ENCODE measurements at places on chromosomes 5 and 9.

DNA sequence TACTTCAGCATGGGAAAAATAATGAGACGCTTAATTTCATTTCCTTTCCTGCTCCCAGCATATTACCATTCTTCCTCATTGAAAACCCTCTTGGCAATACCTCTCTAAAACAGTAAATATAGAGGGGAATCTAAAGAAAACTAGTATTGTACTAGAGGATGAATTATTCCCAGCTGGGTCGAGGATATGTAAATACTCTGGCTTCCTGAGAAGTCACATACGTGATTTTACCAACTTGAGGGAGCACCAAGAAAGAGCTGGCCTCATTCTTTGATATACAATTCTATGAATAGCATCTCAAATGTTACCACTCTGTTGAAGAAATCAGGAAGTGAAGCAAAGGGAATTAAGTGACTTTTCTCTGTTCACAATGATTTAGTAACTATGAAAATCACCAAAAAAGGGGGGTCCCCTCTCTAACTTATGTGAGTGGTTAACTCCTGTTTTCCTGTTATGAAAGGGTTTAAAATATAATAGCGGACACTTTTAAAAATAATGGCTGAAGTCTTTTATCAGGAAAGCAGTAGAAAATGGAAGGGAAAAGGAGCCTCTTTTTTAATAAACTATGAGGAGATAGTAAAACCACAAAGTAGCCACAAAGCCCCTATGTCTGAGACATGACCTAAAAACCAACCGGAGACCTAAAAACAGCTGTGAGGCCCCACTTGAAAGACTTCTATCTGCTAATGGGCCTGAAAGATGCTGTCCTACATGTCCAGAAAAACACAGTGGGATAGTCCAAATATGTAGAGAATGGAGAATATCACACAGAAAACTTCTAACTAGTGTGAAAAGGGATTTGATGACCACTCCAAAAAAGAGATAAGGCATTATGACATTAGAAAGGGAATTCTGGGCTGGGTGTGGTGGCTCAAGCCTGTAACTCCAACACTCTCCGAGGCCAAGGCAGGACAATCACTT lies 42.6 kb downstream of the LPAR1 start:
- no peak for DNase-seq

DNA sequence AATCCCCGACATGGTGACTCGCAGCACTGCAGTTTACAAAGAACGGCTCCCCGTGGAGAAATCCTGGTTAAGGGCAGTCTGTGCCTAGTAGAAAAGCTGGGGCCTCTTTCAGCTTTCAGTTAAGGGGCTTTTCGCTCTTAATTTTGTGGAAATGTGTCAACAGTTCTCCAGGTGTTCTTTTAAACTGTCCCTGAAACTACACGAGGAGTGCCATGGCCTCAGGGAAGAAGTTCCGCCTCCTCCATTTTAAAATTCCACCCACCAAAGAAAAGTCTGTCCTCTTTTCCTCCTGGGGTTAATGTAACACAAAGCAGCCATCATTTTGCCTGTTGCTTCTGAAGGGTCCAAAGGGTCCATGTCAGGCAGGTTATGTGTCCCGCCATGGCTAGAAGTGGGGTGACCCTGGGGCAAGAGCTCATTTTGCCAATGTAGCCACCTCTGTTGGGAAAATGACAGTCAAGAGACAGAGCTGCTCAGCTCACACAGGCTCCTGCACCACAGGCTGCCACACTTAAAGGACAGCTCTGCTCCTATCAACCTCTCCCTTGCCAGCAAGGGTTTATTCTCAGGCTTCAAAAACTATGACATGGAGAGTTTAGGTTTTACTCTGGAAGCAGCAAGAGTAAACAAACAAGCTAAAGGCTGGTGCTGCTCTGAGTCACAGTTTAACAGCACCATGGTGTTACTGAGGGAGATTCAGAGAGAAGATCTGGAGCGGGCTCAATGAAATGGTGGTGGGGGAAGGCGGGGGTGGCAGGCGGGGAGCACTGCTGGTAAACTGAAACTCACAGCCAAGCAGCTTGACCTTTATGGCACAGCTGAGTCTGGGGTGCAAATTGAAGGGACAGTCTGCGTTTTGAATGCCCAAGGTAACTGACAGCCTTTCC lies 3.2 kb downstream of the WHRN start:
- no peak for DNase-seq

GRCh38 chr5:122237906-122238305 lies 74.1 kb upstream of the SNCAIP start:
- DNase-seq, result no peak

DNA sequence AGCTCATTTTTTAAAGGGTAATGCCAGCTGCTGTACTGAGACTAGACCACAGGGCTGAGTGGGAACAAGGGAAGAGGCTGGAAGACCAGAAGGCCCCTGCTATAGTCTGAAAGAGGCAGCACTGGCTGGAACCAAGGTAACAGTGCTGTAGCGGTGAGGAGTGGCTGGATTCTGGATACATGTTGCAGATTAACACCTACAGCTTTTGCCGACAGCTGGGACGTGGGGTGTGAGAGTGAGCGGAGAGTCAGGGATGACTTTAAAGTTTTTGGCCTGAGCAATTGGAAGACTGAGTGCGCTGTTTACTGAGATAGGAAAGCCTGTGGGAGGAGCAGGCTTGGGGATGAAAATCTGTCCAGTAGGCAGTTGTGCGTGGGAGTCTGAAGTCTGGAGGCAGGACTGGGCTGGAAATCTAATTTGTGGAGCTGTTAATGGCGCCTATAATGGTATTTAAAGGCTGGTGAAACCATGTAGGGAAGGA lies 26.5 kb downstream of the AQP7 start:
- DNase-seq, result no peak

GRCh38 chr5:159817262-159818029 lies 98.8 kb upstream of the ADRA1B start:
- no peak for DNase-seq

Data from esophagus squamous epithelium (tissue), 5 donors.